ENCODE measurements at places on chromosomes 16 and 17.

- peak; percentile 19 for DNase-seq
Measured at GRCh38 chr17:66702106-66702936, 132.6 kb upstream of the CACNG5 start.

- no peak for DNase-seq
Measured at GRCh38 chr17:82787081-82787848, 35.4 kb downstream of the TBCD start.

GRCh38 chr17:63095879-63096278 lies 129.8 kb downstream of the TANC2 start:
- DNase-seq, result no peak

GRCh38 chr16:58411736-58412614 lies 19.7 kb downstream of the GINS3 start:
- DNase-seq, result no peak

DNA sequence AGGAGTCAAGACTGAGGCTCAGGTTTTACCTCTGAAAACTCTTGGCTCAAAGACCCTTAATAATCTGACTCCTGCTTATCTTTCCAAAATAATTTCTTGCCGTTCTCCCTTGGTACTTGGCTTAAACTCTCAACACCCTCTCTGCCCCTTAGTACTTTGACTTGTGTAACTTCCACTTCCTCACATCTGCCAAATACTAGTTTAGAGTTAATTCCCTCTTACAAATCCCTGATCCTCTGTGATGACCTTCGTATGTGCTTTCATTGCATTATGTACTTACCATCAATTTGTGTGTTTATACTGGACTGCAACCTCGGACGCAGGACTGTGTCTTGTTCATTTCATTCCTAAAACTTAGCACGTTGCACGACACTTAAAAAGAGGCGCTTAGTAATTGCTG lies 35.2 kb downstream of the ZNF207 start:
- no peak for DNase-seq

DNA sequence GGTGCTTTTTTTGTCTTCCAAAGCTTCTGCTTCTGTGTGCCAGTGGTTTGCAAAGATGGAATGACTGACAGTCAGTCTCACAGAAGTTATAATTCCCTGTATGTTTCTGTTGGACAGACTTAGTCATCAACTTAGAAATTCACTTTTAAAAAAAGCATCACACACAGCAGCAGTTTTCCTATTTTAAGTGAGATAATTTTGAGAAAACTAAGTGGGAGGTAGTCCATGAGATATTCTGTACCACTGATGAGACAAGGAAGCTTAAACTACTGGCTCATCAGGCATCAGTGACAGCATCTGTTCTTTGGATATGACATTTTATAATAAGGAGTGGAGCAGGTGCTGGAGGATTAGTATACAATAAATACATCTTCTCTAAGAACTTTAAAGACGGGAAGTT lies 20.0 kb downstream of the CNP start:
- DNase-seq, result no peak

GRCh38 chr16:88965411-88965810 lies 11.6 kb downstream of the CBFA2T3 start:
- no peak for DNase-seq

DNA sequence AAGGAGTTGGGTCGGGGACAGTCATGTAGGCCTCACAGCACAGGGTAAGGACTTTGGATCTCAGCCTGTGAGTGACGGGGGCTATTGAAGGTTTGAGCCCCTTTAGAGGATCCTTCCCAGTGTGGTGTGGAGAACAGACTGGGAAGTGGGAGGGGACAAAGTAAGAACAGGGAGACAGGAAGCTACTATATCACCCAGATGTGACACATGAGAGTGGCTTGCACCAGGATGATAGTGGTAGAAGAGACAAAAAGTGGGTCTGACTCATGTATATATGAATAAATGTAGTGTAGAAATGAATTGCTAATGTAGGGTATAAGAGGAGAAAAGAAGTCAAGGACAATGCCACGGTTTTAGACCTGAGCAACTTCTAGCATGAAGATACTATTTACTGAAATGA lies 4.5 kb downstream of the NUP93 start:
- no peak for DNase-seq

DNA sequence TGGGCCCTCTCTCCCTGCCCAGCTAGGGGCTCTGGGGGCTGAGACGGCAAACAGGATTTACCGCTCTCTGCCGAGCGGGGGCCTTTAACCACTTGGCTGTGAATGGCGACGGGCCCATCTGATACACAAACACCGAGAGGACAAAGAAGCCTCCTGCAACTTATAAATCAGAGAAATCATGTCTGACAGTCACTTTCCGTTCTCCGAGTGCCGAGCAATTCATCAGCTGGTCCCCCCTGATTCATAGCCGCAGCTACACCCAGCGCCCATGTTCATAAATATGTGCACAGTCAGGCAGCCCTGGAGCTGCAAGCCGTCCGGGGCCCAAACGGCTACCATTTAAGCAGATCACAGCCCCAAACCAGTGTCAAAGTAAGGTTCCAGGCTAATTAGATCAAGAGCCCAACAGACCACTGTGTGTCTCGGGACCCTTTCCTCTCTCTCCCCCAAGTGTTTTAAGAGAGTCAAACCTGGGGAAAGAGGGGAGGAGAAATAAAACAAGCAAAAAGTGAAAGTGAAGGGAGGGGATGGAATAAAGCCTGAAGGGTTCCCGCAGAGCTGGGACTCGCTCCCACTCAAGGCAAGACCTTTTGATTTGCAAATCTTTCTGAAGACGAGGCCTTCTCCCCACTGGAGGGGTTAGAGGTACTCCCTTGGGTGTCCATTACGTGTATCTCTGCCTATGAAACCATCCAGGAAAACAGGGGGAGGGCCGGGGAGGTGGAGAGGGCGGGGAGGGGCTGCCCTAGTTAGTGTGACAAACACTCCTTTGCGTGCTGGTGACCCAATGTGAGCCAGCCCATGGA lies 154.7 kb downstream of the C16orf78 start:
- DNase-seq, result peak; percentile 40

DNA sequence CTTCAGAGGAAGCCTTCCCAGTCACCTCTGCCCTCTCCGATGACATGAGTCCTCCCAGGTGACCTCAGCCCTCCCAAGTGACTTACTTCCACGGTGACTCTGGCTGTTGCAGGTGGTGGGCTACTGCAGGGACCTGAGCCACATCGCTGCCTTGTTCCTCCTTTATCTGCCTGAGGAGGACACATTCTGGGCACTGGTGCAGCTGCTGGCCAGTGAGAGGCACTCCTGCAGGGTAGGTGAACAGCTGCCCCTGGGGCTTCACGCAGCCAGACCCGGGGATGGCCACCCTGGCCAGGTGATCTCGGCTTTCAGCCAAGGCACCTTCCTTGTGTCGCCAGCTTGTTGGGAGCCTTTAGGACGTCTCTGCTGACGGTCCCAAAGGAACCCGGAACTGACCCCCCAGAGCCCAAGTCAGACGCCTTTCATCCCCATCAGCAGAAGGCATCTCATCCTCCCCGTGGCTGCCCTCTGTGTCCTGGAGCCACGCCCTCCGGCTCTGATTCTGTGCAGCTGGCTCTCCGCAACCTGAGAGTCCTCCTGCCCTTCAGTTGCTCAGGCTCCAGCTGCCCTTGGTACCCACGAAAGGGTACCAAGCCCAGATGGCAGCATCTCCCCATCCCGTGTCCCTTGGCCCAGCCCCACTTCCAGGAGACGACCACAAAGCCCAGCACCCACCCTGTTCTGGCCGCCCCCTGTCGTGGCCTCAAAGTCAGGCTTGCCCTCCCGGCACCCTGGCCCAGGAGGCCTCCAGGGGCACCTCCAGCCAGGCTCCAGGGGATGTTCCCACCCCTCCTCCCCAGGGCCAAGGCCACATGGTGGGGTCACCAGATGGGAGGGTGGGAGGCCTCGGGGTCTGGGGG lies 81.7 kb downstream of the GOSR1 start:
- no peak for DNase-seq

GRCh38 chr16:79089735-79090284 lies 510.7 kb downstream of the MAF start:
- DNase-seq, result peak; percentile 73

DNA sequence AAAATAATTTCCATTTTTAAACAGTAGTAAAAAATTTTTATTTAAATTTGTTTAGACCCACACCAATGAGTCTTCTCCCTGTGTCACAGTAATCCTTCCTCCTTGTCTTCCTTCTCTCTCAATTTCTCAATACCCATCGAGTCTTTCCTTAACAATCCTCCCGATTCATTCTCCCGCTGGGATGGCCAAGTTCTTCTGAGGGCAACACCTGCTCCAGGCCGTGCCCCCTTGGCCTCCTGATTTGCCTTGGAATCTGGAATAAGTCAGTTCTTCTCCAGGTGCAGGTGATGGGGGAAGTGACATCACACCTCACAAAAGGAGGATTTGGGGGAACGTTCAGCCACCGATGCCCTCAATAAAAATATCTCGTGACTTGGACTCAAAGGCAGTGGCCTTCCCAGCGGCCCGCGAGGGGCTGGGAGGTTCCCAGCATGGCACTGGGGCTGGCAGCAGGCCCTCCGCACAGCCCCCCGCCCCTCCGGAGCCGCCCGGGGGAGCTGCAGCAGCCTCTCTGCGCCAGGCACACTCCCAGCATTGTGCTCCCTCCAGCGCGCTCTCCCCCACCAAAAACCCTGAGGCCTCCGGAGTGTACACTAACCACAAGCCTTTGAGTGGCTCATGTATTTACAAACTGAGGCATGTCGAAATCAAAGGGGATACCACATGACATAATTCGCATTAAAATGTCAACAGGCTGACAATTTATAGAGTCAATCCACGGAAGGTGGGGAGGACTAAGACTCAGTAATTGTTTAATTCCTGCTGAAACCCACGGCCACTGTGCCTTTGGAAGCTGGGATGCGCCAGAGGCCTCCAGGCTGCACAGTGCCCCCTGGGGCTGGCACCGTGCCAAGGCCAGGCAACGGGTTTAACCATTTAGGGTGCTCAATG lies 120.5 kb downstream of the ZFHX3 start:
- DNase-seq, result peak; percentile 84

DNA sequence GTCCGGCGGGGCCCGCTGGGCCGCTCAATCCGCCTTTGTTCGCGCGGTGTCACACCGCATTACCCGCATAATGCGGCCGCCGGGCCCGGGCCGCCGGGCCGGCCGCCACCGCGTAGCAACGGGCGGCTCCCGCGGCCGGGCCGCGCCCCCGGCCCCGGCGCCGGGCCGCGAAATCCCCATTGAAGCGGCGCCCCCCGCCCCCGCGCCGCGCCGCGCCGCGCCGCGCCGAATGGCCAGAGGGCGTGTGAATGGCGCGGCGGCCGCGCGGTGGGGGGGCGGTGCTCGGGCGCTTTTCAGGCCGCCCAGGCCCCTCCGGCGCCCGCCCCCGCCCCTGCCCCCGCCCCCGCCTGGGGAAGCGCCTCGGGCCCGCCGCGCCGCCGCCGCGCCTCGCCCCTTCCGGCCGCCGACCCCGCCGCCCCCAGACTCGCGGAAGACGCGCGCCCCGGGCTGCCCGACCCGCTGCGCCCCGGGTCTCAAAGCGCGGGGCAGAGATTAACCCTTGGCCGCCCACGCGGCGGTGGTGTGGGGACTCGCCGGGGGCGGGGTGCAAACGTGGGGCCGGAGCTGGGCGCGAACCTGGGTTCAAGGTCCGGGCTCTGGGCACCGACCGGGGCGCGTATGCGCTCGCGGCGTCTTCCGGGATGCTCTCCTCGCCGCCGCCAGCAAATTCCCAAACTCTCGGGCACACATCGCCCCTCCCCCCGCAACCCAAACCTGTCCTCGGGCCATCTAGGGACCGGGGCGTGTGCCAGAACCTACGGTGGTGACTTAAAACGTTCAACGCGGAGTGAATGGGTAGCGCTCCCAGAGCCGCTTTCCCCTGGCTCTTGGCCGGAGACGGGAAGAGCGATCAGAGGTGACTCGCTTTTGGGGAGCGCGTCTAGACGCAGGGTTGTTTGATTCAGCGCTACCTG lies 46.7 kb downstream of the WNT3 start:
- no peak for DNase-seq

DNA sequence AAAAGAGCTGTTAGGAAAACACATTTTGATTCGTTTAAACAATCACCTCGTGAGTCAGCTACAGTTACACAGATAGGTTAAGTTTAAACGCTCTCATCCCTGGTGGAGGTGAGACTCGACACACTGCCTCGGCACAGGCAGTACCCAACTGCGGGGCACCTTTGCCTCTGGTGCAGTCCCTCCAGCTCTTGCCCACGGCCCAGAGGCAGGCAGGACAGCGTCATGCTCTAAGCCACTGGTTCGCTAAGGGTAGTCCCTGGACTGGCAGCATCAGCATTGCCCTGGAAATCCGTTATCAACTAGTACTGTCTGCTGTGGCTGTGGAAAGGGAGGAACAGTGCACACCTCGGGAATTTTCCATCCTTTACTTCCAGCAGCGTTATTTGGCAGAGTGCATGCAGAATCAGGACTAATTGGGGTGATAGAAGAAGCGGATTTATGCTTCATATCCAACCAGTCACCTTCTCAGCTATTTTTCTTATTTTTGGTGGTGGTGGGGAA lies 3.7 kb upstream of the PIK3R6 start:
- no peak for DNase-seq

DNA sequence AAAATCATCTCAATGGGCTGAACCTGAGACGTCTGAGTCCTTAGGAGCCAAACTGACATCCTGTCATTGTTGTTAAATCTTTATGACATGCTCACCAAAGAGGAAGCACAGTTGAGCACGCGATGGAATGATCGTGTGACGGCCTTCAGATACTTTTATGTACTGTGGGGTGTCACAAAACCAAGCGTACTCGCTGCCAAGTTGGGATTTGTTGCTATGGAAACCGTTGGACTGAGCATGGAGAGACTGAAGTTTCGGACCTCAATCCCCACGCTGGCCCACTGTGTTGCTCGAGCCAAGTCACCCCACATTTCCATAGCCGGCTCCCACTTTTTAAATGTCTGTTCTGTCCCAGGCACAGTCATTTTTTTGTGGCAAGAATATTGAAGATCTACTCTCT lies 222.8 kb upstream of the SDK2 start:
- DNase-seq, result no peak

DNA sequence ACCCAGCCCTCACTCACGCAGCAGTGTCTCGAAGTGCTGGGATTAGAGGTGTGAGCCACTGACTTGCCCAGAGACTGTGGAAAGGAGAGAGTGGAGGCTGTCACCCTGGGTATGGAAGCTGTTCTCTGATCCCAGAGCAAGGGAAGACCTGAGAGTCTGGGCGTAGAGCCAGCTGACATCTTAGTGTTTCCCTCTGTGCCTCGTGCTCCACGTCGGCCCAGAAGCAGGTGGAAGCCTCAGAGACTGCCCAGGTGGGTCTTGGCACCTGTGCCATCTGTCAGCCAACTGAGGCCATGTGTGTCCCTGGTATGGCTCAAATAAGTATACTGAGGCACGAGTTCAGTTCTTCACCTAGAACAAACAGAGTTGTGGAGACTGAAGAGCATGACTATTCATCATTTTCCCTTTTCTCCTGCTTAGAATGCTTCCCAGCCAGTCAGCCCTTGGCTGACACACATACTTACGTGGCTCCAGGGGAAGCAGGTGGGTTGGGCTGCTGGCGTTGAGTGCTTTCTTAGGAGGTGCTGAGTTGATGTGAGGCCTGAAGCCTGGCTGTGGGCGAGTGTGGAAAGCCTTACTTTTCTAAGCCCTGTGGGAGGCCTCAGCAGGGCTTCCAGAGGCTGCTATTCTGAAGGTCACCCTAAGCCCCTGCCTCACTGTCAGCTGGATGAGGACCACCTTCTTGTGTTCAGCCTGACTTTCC lies 8.1 kb downstream of the CTRL start:
- no peak for DNase-seq

- peak; percentile 41 for DNase-seq
Measured at GRCh38 chr16:11833951-11834695, 17.2 kb downstream of the RSL1D1 start.
